ENCODE measurements at places on chromosomes 1 and 21.

DNA sequence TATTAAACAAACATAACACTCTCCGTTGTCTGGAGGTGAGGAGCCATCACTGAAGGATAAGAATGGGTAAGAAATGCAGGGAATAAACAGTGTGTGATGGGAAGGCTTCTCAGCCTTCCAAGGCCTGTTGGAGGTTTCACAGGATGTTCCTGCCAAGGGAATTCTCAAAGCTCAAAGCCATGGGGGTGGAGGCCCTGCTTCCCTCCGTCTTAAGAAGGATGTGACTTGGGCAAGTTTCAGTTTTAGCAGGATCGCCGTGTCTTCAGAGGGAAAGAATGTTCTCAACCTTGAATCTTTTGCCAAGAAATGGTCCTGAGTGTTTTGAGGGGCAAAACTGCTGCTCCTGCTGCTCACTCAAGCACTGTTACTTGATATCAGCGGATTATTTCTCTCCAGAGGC is 41.7 kb upstream of the IL20 start:
- DNase-seq, result no peak

DNA sequence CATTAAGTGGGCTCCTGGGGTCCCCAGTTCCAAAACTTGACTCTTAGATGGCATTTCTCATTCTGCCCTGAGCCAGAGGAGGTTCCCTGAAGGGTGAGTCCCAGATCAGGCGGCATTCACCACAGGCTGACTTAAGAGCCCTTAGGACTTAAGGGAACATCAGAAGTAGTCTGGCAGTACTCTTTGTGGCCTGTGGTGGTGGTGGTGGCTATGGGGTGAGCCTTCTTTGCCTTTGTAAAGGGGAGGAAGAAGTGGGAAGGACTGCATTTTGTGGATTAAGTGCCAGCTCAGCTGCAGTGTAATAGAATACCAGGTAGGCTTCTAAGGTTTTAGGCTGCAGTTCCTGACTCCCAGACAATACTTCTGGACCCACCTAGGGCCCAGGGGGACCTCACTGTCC is 186.5 kb upstream of the KCTD3 start:
- no peak for DNase-seq

- no peak for DNase-seq
These were observed 87.0 kb upstream of the ATP1B1 start for GRCh38 chr1:169019419-169020058.

GRCh38 chr1:105785021-105785420 is 1271.5 kb upstream of the PRMT6 start:
- no peak for DNase-seq

DNA sequence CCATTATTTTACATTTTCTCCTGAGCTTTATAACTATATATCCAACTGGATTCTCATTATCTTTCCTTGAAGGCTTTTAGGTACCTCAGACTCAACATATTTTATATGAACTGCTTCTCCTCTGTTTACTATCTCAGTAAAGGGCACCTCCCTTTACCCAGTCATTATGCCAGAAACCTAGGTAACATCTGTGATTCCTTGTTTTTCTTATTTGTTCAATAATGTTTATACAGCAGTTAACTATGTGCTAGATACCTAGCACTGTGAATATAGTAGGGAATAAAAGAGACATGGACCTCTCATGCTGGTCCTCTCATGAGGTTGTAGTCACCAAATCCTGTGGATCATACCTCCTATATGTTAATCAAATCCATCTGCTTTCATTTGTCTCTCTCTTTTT is 25.6 kb downstream of the PPP1R12B start:
- no peak for DNase-seq

- peak; percentile 74 for DNase-seq
These were observed 120.2 kb upstream of the SLC45A1 start for GRCh38 chr1:8197493-8198282.
